ELF-1 (cell line): ENCODE measurements at places on chromosomes 13 and 19.
A peak's percentile ranks its signal among the peaks of the same experiment; 100 is the strongest.

DNA sequence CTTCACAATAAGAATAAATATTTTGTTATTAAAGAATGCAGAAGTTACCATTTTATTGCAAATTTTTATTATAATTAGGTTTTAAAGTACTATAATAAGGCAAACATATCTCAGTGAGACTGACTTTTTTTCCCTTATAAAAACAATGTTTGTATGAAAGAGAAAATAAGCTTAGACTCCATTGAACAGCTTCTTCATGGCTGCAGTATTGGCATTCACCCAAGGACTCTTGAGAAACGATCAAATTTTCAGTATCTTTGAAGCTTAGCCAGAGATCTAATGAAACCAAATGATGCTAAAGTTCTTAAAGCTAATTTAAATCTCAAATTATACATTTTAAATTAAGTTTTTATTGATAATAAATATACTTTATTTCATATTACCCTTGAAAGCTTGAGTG is 128.3 kb downstream of the GGACT start:
- no peak for DNase-seq

GRCh38 chr13:26929971-26930730 is 169.6 kb upstream of the GPR12 start:
- peak; percentile 85 for DNase-seq

GRCh38 chr13:47114030-47114429 is 217.2 kb upstream of the HTR2A start:
- DNase-seq, result no peak

DNA sequence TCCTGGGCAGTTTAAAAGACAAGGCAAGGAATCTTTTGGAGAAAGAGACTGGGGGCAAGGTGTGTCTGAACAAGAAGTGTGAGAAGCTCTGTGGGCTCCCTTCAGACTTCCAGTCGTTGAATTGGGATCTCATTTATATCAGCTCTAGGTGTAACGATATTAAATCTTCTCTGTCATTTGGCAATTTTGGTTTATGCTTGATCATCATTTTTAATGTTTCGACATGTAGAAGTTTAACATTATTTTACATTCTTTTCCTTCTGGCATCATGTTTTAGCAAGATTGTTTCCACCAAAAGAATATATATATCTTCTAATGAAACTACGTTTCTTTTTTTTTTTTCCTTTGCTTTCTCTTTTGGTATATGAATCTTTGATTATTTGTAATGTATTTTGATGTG is 49.3 kb downstream of the USPL1 start:
- no peak for DNase-seq

GRCh38 chr19:52275988-52276387 is 6.6 kb downstream of the ZNF766 start:
- DNase-seq, result no peak

DNA sequence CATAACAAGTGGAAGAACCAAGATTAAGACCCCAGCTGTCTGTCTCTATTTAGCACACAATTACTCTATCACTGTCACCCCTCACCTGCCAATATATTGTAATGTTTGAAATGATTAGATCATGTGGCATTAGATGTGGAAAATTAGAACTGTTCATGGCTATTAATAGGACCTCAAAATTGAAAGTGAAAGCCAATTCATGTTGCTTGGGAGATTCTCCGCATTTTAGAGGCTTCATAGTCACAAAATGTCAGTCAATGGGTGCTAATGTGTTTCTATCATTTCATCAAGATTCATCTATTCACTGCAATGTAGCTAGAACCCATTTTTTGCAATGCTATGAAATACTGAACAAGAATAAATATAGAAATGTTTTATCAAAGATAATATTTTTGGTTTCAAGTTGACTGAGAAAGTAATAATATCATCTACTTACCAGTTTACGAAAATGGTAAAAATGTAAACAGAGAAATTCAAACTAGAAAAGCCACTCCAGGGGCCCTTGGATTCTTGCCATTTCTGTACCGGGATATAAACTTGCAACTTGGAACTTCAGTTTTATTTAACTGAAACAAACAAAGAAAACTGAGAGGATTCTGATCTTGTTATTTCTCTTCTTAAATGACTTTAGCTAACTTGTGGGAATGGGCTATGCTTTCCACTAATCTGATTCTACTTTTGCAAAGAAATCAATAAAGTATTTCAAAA is 388.6 kb downstream of the DCT start:
- DNase-seq, result no peak

DNA sequence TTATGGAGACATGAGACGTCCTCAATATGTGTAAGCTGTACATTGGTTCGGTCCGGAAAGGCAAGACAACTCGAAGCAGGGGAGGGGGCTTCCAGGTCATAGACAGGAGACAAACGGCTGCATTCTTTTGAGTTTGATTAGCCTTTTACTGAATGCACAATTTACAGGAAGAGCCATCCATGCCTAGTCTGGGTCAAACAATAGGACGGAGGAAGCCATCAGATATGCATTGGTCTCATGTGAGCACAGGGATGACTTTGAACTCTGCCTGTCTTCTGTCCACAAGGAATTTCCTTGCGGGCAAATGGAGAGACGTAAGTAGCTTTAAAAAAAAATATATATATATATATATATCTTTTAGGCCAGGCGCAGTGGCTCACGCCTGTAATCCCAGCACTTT is 1.9 kb upstream of the CCNP start:
- no peak for DNase-seq

DNA sequence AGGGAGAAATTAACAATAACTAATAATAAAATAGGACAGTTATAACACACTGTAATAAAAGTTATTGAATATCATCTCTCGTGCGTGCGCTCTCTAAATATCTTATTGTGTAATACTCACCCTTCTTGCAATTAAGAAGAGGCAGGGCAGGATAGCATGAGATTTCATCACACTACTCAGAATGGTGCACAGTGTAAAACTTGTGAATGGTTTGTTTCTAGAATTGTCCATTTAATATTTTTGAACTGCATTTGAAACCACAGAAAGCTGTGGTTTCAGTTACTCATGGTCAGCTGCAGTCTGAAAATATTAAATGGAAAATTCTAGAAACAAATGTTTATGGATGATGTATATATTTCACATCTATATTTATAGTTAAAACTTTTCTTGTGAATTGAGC is 161.1 kb downstream of the DCT start:
- no peak for DNase-seq

DNA sequence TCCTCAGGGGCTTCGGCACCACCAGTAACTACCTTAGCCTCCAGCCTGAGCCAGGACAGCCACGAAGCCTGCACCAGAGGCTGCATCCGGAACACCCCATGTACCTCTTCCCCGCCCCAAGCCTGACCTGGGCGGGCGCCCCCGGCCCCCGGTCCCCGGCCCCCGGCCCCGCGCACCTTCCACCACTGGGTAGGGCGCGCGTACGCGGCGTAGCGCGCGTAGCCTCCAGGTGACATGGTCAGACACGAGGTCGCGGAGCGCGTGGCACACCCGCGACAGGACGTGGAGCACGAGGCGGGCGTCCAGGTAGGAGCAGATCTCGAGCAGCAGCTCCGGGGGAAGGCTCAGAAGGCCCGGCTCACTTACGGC is 450 bp downstream of the FBXW9 start:
- DNase-seq, result no peak

- DNase-seq, result peak; percentile 24
Observed at GRCh38 chr19:13788991-13789390, 6.3 kb upstream of the ZSWIM4 start.

DNA sequence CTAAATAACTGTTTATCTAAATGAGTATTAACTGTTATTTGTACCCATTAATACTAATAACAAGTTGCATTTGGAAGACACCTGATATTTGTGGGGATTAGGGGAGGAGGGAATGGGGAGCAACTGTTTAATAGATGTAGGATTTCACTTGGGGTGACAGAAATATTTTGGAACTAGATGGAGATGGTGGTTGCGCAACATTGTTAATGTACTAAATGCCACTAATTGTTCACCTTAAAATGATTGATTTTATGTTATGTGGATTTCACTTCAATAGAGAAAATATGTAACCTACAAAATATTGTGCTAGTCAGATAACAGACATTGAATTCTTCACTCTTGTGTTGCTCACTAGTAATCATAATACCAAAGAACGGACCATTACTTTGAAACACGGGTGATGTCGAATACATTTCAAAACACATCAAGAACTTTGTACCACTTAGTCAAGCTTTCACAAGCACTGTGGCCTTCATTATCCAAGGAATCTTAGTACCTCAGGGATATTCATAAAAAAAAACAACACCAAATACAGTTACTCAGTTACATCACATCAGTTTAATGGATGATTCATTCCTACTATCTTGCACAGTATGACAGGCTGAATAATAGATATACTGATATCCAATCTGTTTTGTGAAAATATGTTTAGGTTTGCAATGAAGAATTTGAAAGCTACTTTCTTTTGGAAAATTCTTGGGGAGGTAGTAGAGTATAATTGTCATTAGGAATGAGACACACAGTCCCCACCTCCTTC is 721.8 kb downstream of the PCDH9 start:
- no peak for DNase-seq

- no peak for DNase-seq
Observed at GRCh38 chr13:101728615-101729014, 276.1 kb downstream of the ITGBL1 start.
